ENCODE measurements at places on chromosomes 4 and X.

- peak; percentile 27 for DNase-seq
These were observed 3.6 kb downstream of the SMIM14 start for GRCh38 chr4:39635023-39635422.

DNA sequence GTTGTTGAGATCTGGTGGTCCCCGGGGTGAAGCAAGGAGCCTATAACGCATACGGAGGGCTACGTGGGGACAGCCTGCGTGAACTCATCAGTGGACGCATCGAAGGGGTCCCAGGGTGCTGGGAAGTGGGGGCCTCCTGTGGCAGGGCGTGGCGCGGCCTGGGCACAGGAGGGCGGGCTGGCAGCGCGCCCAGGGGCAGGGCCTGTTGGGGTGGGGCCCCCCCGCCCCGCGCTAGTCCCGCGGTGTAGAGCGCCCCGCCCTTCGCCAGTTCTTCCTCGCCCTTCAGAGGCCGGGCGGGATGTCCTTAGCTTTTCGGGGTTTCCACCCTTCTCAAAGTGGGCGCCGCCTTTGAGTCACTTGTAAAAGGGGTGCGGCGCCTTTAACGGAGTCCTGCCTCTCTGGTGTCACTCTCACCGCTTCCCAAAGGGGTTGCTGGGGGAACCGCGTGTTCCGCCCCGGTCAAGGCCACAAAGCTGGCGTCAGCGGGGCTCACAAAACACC is 632 bp downstream of the PLP2 start:
- DNase-seq = peak; percentile 82

DNA sequence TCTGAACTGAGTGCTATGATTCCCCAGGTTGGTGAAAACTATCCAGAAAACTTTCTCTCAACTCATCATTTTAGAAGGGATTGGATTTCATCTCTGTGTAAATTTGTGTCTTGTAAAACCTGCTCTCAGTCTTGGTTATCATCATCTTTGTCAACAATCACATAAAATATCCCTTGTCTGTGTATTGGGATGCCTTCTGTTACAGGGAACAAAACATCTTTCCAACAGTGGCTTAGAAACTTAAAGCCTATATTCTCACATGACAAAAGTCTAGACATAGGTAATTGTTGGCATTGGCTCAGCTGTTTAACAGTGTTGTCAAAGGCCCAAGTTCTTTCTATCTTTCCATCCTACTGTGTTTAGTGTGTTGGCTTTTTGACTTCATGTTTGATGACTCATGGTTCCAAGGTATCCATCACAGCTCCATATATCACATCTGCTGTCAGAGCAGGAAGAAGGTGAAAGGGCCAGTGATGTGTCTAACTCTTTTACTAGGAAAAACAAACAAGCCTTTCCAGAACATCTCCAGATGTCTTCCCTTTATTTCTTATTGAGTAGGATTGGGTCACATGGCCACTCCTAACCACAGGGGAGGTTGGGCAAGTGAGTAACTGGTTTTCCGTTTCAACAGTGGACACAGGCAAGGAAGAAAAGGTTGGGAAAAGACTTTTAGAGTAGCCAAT is 65.0 kb downstream of the PHEX start:
- no peak for DNase-seq

- no peak for DNase-seq
These were observed 25.4 kb downstream of the ATP7A start for GRCh38 chrX:77935886-77936285.

GRCh38 chrX:27680726-27681125 is 90.6 kb downstream of the DCAF8L2 start:
- DNase-seq = no peak

DNA sequence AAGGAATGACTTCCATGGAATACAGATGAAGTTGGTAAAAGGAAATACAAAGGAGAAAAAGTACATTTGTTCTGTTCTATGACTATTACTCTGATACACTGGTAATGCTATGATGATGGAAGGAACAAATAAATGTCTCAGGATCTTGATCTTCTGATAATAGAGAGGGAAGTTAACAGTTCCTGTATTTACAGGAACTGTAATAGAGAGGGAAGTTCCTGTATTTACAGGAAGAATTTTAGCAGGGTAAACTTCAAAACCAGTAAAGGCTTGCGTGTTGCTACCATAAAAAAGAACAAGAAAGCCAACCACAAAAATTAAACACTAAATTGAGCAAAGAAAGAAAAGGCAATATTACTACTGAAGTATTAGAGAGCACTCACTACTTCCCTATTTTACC is 91.7 kb upstream of the HPGD start:
- DNase-seq = no peak

- DNase-seq = no peak
These were observed 22.3 kb upstream of the RASGEF1B start for GRCh38 chr4:81494031-81494431.

DNA sequence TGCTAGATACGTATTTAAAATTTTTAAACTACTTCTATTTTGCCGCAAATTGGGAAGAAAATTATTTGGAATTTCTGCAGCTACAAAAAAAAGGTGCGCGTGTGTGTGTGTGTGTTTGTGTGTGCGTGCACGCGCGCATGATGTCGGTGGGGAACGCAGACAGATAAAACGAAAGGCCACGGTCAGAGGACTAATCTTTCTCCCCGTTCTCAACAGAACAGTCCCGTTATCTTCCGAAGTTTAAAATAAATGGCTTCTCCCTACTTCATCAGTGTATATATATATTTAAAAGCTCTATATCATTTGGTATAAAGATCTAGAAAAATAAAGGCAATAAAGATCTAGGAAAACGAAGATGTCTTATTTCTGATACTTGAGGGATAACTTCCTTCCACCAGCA is 1.5 kb downstream of the MGARP start:
- DNase-seq = no peak

GRCh38 chrX:38500866-38501265 is 60.5 kb upstream of the TSPAN7 start:
- DNase-seq = no peak
